ENCODE measurements at places on chromosomes 12 and 14. TPM values are rescaled to one million over a fixed set of nuclear protein-coding genes. Genes with fewer than 3 reads are reported as not detected.

DNA sequence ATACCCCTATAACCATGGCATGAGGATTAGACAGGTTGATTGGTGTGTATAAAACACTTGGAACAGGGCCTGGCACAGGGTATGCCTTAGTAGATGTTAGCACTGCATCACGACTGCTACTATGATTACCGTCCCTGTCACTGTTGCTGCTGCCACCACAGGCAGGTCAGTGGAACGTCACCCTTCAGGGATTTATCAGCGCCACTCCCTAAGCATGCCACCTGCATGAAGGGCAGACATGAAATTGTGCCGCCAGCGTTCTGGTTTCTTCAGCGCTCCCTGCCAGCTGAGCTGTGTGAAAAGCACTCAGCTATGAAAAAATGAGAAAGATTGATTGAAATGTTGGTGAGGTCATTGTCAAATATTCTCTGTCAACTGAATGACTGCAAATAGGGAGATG, 477.0 kb downstream of the DPF3 start:
- H3K27ac ChIP-seq = no peak overlapping the region
- H3K4me1 ChIP-seq = no peaks in the 10 kb centered on the region
- H3K36me3 ChIP-seq = no peaks in the 10 kb centered on the region
- H3K27me3 ChIP-seq = no peaks in the 10 kb centered on the region
- DNase-seq = peak; percentile 7

DNA sequence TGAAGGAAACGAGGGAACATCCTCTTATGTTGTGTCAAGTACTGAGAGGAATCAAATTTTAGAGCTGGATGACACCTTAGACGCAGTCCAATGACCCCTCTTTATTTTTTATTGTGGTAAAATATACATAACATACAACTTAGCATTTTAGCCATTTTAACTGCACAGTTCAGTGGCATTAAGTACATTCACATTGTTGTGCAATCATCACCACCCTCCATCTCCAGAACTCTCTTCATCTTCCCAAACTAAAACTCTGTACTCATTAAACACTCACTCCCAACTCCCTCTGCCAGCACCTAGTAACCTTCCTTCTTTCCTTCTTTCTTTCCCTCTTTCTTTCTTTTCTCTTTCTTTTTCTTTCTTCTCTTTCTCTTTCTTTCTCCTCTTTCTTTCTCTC, 97.2 kb upstream of the SLC24A4 start:
- H3K27ac ChIP-seq = no peak overlapping the region
- no peaks in the 10 kb centered on the region for H3K4me1 ChIP-seq
- no peaks in the 10 kb centered on the region for H3K36me3 ChIP-seq
- peaks cover 11% of the 10 kb centered on the region for H3K27me3 ChIP-seq
- no peak for DNase-seq

- H3K36me3 ChIP-seq = no peaks in the 10 kb centered on the region
- H3K4me1 ChIP-seq = peaks cover 5% of the 10 kb centered on the region
- H3K27me3 ChIP-seq = peaks cover 1% of the 10 kb centered on the region
- H3K27ac ChIP-seq = no peak overlapping the region
These were observed 46.0 kb upstream of the CHST11 start for GRCh38 chr12:104410786-104411185.

DNA sequence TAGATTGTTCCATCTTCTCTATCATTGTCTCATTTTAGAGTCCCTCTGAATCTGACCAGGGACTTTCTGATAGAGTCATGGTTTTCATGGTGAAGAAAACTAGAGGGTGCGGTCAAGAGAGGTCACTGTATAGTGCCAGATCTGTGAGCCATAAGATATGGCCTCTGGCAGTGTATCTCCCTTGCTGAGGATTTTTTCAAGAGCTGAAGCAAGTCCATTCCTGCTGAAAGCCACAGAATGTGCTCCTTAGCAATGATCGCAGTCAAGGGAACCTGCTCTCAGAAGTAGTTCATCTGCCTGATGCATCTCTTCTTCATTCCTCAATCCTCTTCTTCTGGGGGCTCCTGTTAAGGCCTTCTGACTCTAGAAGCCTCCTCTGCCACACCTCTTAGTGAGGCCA, 405.2 kb downstream of the EGLN3 start:
- no peak overlapping the region for H3K4me3 ChIP-seq
- H3K27ac ChIP-seq = no peak overlapping the region
- H3K27me3 ChIP-seq = no peaks in the 10 kb centered on the region
- no peaks in the 10 kb centered on the region for H3K36me3 ChIP-seq
- no peak for DNase-seq
- no peaks in the 10 kb centered on the region for H3K4me1 ChIP-seq

DNA sequence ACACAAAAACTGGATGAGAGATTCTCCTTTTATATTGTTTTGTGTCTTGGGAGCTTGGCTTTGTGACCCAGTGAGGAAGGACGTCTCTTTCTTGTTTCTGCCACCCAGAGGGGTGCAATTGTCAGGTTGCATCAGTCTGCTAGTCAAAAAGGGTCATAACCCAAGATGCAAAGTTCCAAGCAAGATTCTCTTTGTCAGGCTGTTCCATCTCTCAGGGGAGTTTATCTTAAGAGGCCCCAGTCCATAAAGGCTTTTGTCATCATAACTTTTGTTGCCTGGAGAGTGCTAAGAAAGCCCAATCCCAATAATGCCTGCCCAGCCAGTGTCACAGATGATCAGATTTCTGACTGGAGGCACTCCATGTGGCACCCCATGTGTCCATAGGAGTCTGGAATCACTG, 444.9 kb downstream of the TRHDE start:
- H3K4me3 ChIP-seq = no peak overlapping the region
- H3K27ac ChIP-seq = no peak overlapping the region
- H3K27me3 ChIP-seq = no peaks in the 10 kb centered on the region

GRCh38 chr12:117686911-117687377, 281.8 kb downstream of the KSR2 start:
- H3K36me3 ChIP-seq = no peaks in the 10 kb centered on the region
- no peak overlapping the region for H3K27ac ChIP-seq
- peaks cover 2% of the 10 kb centered on the region for H3K27me3 ChIP-seq

GRCh38 chr12:130026608-130027176, 122.9 kb upstream of the TMEM132D start:
- no peaks in the 10 kb centered on the region for H3K27me3 ChIP-seq
- DNase-seq = peak; percentile 21
- no peaks in the 10 kb centered on the region for H3K36me3 ChIP-seq
- no peak overlapping the region for H3K27ac ChIP-seq

- H3K4me3 ChIP-seq = peak overlapping the region; percentile 20
- no peak for DNase-seq
- peak overlapping the region; percentile 16 for H3K27ac ChIP-seq
- no peaks in the 10 kb centered on the region for H3K27me3 ChIP-seq
- H3K36me3 ChIP-seq = peaks cover 45% of the 10 kb centered on the region
- peaks cover 44% of the 10 kb centered on the region for H3K4me1 ChIP-seq
These were observed 2.1 kb downstream of the MYL6 start for GRCh38 chr12:56160193-56160763.

Gene TMCC3
- not detected for total RNA-seq

Gene APOLD1
- not detected for total RNA-seq

Gene PLEK2
- total RNA-seq = 1.9 TPM

Gene ERG28
- 27.3 TPM for total RNA-seq

Gene VRTN
- total RNA-seq = not detected

All from HepG2 (cell line).